Esophagus squamous epithelium (tissue), 5 donors: ENCODE measurements at places on chromosomes 1 and 21.

GRCh38 chr1:64526312-64526711 is 56.4 kb downstream of the CACHD1 start:
- DNase-seq = no peak
- peaks cover 22% of the 10 kb centered on the region for H3K4me1 ChIP-seq
- H3K27ac ChIP-seq = peak overlapping the region; percentile 43

- H3K27me3 ChIP-seq = no peaks in the 10 kb centered on the region
- no peaks in the 10 kb centered on the region for H3K36me3 ChIP-seq
- peaks cover 29% of the 10 kb centered on the region for H3K4me1 ChIP-seq
Measured at GRCh38 chr1:74728736-74729135, 4.1 kb downstream of the CRYZ start.

GRCh38 chr1:14010476-14010875 is 310.5 kb downstream of the PRDM2 start:
- no peak overlapping the region for H3K4me3 ChIP-seq
- H3K27ac ChIP-seq = no peak overlapping the region
- no peaks in the 10 kb centered on the region for H3K27me3 ChIP-seq
- H3K4me1 ChIP-seq = no peaks in the 10 kb centered on the region

DNA sequence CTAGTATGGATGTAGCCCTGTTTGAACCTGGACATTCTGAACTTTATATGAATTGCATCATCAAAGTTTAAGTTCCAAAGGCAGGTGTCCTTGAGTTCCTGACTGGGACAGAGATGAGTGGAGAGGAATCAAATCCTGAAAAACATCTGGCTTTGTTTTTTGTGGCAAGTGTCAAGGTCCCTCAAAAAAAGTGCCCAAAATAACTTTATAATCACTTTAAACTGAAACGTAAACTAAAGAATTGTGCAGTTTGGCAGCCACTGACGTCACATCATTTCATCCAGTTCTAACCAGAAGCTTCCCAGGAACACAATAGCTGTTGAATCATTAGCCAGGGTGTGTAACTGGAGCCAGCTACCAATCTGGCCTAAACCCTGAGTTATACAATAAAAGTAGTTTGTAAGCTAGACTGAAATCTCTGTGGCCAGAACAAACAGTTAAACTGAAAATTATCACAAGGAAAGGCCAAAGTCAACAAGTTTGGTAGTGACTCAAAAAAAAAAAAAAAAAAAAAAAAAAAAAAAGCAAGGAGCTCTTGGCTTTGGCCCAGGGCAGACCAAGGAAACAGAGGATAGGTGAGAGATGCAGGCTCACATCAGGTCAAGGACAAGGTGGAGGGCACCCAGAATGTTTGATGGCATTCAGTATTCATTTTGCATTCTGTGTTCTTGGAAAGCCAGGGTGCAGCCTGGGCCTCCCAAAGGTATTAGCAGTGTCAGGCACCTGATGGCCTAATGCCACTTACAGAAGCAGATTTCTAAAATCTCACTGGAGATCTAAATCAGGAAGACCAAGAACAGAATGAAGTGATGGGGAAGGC is 74.3 kb downstream of the TNFSF18 start:
- H3K4me3 ChIP-seq = no peak overlapping the region
- no peak for DNase-seq
- peak overlapping the region; percentile 89 for H3K27ac ChIP-seq
- H3K4me1 ChIP-seq = peaks cover 13% of the 10 kb centered on the region

DNA sequence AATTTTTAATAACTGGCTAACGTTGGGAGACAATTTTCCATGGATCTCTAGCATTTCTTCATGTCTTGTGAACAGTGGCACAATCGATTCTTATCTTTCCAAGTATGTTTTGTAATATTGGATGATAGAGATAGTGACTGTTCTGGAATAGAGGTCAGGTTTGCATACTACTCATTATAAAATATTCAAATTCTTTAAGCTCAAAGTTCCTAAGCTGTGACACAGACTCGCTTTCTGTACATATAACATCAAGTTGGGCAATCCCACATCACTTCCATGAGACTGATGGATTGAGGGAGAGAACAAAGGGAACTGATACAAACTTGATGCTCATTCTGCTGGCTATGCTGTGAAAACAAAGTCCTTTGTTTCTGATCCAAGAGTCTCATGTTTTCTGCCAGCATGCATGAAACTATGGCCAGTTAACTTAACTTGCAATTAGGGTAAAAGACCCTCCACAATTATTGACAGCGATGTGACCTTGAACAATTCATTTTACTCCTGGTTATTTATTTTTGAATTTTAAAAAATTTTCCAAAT is 392.4 kb downstream of the TTLL7 start:
- H3K4me3 ChIP-seq = no peak overlapping the region
- no peaks in the 10 kb centered on the region for H3K4me1 ChIP-seq
- H3K27ac ChIP-seq = no peak overlapping the region
- no peak for DNase-seq
